ENCODE measurements at places on chromosomes 2 and 18.

- DNase-seq: no peak
These were observed 376.2 kb downstream of the SETBP1 start for GRCh38 chr18:45056926-45057325.

DNA sequence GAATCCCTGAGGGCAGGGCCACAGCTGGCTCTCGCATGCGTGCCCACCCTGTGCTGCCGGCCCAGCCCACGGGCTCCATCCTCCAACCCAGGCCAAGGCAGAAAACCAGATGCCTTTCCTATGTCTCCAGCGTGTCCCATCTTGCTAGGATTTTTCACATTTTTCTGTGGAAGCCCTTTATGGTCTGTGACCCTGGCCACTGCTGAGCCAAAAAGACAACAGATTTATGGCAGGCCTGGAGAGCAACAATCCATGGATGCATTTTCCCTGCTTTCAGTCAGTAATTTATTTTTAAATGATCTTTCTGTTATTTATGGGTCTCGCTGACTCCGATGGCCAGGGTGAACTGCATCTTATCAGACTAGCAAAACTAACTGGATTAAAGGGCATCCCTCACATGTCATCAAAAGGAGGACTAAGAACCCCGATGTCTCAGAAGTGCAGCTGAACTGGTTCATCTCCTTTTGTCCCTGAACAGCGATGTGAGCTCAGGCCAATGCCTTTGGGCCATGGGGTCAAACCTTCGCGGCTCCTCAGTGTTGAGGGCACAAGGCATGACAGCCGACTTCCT, 346.0 kb downstream of the CYRIA start:
- DNase-seq: no peak

DNA sequence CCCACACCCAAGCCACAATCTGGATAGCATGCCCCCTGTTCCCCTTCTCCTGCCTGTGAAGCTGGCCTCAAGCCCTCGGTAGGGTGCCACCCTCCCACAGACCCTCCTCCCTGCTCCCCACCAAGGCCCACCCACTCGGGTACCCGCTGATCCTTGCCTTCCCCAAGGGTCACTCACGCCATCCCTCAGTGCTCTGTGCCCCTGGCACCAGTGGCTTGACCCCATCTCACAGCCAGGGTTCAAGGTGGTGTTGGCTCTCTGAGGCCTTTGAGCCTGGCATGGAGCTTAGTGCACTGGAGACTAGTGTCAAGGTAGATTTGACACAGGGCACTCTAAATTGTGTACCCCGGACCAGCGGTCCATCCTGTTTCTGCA, 11.9 kb downstream of the ADRA2B start:
- DNase-seq: no peak

GRCh38 chr2:232854082-232854481, 16.0 kb upstream of the SNORC start:
- no peak for DNase-seq

All from stimulated activated CD4-positive, alpha-beta T cell treated with anti-CD3 and anti-CD28 coated beads, Interleukin-12 subunit alpha, Interleukin-12 subunit beta, amount 100 ng/mL, for 24 hours (primary cell).